ENCODE measurements at places on chromosomes 4 and X.

GRCh38 chr4:139596034-139596683 lies 40.1 kb upstream of the SETD7 start:
- DNase-seq, result no peak

DNA sequence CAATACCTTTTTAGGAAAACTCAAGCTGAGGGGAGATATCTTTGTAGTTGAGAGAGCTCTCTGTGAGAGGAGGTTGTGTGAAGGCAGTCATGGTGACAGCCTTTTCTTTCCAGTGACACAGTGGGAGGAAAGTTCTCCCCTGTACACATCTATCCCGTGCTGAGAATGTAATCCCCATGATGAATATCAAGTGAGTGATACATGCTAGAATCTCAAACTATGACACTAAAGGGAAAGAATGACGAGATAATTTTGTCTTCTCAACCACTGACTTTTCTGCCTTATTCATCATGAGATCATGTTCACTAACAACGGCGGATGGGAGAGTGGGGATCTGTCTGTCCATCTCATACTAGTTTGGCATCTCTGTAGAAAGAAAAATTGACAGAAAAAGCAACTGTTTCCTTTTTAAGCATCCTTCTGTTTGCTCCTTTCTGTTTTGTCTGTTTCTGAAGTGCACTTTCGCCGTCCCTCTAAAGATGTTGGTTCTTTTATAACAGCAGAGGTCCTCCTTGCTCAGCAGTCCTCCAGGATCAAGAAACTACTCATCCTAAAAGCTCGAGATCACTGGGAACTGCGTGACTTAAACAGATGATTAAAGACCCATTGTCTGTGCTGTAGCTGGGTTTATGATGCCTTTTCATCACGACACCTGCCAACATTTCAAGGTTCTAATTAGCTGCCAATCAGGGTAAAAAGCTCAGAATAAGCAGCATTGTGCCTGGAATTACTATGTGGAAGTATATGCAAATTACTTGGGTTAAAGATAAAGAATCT lies 137.6 kb downstream of the DCK start:
- no peak for DNase-seq

DNA sequence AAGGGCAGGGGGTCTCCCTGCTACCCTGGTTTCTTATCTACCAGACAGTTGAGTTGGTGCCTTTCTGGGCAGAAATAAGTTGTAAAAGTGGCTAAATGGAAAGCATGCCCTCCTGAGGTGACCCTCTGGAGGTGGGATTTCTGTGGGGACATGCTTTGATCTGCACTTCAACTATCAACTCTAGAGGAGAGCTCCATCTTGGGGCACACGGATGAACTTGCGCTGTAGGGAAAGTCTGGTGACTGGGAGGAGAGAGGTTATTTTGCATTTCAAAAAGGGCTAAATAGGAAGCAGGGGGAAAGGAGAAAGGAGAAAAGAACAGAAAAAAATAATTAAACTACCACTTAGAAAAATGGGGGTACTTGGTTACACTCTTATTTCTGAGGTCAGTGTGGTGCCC lies 12.7 kb upstream of the RHOXF2B start:
- DNase-seq, result no peak

GRCh38 chr4:112327965-112328733 lies 31.0 kb downstream of the ALPK1 start:
- DNase-seq, result peak; percentile 4

- DNase-seq, result no peak
Observed at GRCh38 chrX:39609941-39610340, 487.8 kb downstream of the BCOR start.

- no peak for DNase-seq
Observed at GRCh38 chrX:136954930-136955329, 74.4 kb upstream of the RBMX start.

- DNase-seq, result no peak
Observed at GRCh38 chr4:164169591-164169990, 584.3 kb upstream of the SMIM31 start.

DNA sequence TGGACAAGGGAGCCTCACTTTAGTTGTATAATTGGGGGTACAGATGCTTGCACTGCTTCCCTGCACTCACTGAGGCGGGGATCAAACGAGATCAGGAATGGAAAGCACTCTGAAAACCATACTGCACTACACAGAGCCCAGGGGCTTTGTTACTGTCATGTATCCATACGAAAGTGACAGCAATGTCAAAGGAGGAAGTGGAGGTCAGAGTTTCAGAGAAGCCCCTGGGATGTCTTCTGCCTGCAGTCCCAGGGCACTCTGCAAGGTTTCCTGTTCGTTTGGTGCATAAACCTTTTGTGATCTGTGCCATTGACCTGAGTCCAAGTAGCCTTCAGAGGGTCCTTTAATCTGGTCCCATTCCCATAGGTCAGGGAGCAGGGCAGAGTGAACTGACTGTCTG lies 31.2 kb downstream of the RNF175 start:
- DNase-seq, result peak; percentile 14

GRCh38 chrX:110320381-110320987 lies 2.6 kb upstream of the AMMECR1 start:
- no peak for DNase-seq

DNA sequence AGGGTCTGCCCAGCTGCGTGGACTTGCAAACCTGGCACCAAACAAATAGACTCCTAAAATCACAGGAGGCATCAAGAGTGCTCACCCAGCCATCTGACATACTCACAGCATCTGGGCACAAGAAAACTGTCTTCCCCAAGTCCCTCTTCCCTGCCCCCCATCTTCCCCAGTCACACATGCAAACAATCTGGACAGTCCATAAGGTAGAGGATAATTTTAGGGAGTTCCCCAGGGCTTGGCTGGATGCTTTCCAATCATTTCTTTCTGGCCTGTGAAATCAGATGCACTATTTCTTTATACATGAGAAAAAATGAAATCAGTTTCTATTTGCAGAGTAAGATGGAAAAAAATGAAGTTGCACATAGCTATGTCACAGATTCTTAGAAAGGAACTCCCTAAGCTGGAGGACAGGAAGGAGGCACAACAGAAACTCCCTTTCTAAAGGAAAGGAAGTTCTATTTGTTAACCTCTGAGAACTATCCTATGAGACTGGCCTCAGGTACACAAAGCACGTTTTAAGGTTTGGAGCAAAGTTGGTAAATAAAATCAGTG lies 342.3 kb downstream of the HNRNPD start:
- DNase-seq, result no peak

GRCh38 chrX:46628460-46629371 lies 55.2 kb downstream of the CHST7 start:
- peak; percentile 72 for DNase-seq

- no peak for DNase-seq
Observed at GRCh38 chrX:34377645-34378044, 245.5 kb upstream of the FAM47A start.

GRCh38 chr4:2788101-2788500 lies 4.8 kb upstream of the SH3BP2 start:
- no peak for DNase-seq

DNA sequence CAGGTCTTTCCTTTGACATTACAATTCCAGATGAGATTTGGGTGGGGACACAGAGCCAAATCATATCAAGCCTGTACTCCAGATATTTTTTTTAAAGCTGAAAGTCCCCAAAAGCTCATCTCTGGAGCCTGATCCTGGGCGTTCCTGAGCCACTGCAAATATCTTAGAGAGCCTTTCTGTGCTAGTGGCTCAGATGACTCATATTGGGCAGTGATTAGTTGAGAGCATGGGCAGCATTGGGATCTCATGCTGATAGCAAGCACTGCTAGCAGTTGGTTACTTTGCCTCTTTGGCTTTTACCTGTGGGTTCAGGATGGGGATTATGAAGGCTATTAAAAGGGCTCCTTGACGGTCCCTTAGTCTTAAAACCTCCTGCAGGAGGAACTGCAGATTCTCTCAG lies 51.4 kb upstream of the SCRG1 start:
- no peak for DNase-seq

DNA sequence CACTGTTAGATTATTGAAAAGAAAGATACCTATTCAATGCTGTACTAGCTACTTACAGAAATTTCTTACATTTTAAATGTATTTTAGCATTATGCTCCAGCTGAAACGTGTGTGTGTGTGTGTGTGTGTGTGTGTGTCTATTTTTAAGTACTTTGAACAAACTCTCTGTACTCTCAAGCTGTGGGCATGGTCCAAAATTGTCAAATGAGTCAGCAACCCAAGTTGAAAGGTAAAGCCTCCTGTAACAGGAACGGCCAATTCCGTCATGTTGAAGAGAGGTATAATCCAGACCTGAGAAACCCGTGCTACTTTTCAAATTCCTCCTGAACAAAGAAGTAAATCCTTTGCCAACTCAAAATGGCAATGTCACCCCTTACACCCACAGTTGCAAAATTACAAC lies 20.5 kb downstream of the MAOB start:
- no peak for DNase-seq

DNA sequence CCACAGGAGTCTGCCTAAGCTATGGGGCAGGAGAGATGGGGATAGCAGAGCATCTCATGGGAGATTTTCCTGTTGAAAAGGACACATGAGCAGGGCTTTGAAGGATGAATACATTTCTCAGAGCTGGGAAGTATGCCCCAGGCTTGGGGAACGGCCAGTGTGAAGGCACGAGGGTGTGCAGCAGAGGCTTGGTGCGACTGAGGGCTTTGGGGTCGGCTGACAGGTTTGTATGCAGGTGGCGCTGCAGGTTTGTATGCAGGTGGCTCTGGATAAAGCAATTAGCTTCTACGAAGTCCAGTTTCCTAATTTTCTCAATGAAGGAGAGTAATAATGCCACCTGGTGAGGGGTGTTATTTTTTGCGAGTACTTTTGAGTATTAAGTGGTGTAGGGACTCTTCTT lies 6.8 kb upstream of the KIAA0232 start:
- no peak for DNase-seq

DNA sequence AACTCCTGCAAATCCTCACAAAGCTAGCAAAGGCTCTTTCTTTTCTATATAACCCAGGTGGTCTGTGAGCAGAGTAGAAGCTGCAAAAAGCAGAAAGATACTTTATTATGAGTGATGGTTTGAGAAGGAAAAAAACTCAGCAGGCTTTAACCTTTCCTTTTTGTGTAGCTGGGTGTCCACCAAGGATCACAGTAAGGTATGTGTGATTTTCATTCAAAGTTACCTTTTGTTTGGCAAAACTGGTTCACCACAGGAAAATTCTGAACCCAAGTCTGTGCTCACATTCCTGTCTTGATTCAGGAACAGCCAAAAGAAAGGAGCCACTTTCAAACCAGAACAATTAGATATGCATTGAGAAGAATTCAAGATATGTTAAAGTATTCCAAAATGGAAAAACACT lies 35.7 kb downstream of the FRAS1 start:
- no peak for DNase-seq

DNA sequence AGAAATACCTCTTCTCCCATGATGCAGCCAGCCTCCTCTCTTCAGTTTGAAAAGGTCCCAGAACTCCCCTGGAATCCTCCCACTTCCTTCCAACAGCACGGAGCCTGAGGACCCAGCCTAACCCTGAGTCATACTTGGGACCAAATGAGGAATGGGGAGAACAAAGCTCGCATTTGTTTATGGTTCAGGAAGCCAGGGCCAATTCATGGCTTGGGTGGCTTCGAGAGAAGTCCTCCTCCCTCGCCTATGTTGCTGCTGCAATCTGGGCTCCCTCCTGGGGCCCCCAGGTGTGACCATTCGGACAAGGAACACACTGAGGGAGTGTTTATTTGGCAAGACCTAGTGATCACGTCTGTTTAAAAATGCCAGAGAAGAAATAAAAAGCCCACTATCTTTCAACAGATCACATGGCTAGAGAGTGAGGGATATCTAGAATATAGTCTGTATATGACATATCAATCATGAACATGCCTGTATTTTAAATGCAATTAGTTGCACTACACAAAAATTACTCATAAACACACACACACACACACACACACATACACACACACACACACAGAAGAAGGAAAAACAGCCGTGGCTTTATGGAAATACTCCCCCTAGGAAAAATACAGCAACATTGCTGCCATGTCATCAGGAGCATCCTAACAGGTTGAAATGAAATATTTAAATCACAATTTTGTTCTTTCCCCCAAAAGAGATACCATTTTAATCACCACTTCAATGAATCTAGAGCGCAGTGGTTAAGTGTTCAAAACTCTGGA lies 155.7 kb upstream of the MAP3K15 start:
- no peak for DNase-seq

DNA sequence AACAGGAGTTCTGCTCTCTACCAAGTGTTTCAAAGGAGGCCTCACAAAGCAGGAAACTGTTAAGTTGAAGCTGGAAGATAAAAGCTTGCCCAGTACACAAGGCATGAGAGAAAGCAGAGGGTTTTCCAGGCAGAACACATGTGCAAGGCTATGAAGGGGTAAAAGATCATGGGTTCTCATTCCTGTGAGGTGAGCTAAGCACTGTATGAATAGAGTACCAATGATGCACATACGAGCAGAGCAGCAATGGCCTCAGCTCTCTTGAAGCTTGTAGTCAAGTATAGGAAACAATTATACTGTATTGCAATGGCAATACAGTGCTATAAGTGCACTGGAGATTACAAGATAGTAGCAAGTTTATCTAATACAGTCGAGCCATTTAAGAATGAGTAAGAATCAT lies 18.0 kb downstream of the TTC29 start:
- no peak for DNase-seq

DNA sequence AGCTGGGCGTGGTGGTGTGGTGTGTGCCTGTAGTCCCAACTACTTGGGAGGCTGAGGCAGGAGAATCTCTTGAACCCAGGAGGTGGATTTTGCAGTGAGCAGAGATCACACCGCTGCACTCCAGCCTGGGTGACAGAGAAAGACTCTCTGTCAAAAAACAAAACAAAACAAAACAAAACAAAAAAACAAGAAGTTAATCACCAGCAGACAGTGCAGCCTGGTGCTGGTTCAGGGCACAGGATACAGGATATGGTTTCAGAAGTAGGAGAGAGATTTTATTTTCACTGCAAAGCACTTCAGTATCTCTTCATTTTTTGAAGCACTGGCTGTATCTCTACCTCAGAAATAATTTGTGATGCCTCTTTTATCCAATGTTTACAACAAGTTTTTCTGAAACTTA lies 1222.9 kb upstream of the PRKX start:
- DNase-seq, result no peak

GRCh38 chrX:85573801-85574200 lies 194.3 kb upstream of the POF1B start:
- no peak for DNase-seq

DNA sequence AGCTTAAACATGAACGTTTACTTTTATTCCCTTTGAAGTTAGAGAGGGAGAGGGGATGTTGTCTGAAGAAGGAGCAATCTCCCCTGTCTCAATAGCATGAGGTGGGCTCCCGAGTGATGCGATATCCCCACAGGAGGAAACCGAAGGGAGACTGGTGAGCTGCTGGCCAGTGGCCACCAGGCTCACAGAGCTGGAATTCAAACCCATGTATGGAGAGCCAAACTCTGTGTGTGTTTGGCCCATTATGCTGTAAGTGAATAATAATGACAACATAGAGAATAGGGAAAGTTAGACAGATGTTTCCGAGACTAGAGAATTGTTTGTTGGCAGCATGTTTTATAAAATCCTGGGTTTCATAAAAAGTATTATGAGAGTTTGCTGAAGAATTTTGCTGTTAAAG lies 66.1 kb upstream of the CLNK start:
- no peak for DNase-seq

GRCh38 chrX:106177106-106177981 lies 9.2 kb downstream of the PWWP3B start:
- no peak for DNase-seq

GRCh38 chrX:54530357-54530900 lies 410 bp downstream of the GNL3L start:
- DNase-seq, result no peak
